ENCODE measurements at places on chromosomes 3 and 15.

- DNase-seq = no peak
These were observed 19.8 kb upstream of the USP3 start for GRCh38 chr15:63484433-63485186.

GRCh38 chr3:48795997-48796732 is 51.5 kb downstream of the PRKAR2A start:
- no peak for DNase-seq

DNA sequence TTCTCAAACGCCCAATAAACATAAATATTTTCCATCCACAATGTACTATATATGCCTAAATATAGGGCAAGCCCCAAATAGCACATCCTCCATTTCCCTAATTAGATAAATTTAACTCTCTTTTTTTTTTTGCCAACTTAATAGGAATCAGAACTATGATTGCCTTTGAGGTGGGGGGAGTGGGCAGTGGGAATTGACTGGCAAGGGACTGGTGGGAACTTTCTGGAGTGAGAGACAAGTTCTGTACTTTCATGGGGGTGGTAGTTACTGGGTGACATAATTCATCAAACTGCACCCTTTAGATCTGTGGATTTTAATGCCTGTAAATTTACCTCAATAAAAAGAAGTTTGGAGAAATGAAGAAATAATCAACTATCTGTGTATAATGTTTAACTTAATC is 88.2 kb upstream of the CTDSPL start:
- DNase-seq = no peak

DNA sequence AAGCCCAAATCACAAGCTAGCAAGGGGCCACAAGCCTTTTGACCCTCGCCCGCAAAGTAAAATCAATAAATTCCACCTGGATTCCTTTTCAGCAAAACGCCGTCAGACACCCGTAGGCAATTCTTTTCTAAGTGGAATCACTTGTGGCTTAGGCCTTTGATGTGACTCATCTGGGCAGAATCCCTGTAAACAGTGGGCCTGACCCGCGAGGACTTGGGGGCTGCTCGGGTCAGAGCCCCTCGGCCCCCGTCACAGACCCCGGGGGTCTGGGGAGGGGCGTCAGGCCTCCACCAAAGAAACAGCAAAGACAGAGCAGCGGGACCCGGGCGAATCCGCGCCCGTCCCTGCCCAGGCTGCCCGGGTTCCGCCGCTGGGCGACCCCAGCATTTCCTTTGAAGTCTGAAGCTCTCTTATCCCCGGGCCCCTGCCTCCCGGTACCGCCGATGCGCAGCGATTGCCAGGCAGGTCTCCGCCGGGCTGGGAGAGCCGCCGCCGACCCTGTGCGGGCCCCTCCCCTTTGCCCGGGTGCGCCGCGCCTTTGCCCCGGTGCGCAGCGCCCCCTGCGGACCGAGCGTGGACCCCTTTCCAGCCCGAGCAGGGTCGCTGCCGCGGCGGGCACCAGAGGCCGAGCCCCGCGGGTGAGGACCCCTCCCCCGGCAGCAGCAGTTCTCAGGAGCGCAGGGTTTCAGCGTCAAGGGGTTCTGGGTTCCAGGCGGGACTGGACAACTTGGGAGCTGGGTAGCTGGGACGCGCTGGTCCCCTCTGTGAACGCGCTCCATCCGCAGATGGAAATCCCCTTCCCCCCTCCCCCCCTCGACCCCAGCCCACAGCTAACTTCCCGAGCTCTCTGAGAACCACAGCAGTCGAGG is 178.3 kb downstream of the UACA start:
- DNase-seq = peak; percentile 63

- DNase-seq = no peak
These were observed 605.0 kb downstream of the TUSC7 start for GRCh38 chr3:117314441-117315150.

DNA sequence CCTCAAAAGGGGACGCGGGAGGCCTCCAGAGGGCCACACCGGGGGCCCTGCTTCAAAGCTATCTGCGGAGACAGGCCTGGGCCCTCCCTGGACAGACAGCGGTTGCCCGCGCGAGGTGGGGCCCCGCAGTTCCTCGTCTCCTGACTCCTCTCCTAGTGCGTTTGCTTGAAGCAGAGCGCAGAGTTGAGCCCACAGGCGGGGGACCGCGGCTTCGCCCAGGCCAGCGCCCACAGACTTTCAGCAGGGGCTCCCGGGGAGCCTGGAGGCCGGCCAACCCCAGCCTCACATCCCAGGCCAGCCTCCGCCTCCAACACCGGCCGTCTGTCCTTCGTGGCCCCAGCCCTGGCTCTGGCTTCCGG is 540 bp upstream of the ADAMTS7 start:
- DNase-seq = no peak

DNA sequence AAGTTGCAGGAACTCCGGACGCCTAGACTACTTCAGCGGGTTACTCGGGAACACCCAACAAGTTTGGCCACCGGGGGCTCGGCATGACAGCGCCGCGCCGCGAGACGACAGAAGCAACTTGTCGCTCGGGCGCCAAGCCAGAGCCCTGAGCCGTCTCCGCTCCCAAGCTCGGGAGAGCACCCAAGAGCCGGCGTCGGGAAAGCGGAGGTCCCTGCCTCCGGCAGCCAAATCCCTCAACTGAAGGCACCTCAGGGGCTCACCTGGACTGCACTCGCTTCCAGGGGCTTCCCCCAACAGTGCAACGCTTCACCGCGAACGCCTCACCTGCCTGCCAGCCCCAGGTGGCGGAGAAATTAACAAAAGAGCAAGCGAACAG is 640 bp downstream of the MB21D2 start:
- DNase-seq = peak; percentile 58

- no peak for DNase-seq
These were observed 18.8 kb downstream of the TIPARP start for GRCh38 chr3:156693166-156693565.

DNA sequence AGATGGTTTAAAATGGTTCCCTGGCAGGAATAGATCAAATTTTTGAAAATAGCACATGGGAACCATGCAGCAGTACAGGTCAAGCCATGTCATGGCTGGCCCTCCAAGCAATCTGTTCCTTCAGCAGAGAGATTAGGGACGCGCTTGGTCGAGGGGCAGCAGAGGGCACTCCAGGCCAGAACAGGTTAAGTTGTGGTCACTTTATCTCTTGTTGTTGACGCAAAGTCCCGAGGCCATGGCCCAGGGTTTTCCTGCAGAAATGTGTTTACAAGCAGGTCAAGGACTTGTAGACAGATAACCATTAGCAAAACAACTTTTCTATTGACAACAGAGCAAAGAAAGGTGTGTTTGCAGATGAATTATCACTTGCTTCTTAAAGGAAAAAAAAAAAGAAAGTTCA is 570.0 kb upstream of the NR2F2 start:
- peak; percentile 54 for DNase-seq

DNA sequence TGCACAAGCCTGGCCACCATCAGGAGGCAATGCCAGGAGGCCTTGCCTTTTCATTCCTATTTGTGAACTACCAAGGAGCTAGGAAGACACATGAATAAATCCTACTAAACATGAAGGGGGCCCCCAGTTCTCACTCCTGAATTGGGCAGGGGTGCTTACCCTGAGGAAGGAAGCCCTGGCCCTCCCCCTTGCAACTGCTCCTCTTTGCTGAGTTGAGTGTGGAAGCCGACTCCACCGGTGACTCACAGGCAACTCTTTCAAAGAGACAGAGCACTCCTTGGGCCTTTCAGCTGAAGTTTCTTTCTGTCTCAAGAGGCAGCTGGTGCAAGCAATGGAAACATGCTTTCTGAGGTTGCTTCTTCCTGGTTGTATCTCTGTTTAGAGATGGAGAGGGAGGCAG is 1.7 kb downstream of the GABRG3 start:
- DNase-seq = no peak

DNA sequence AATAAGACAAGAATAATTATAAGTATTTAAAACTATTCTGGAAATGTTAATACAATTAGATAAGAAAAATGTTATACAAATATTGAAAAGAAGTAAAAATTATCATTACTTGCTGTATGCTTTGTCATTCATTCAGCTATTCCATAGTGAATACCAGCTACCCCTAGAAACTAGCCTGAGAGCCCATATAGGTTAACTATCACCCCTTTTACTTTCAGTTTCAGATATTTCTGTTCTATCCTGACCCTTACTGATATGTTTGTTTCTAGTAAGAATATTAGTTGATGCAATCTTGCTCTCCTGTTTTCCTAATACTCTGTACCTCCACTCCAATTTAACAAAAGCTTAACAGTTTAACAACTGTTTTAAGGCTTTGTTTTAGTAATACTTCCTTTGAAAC is 31.6 kb downstream of the FAM227B start:
- no peak for DNase-seq

- no peak for DNase-seq
These were observed 293.1 kb downstream of the NLGN1 start for GRCh38 chr3:173690542-173691180.

GRCh38 chr15:35195649-35196048 is 110.6 kb upstream of the NANOGP8 start:
- DNase-seq = no peak

DNA sequence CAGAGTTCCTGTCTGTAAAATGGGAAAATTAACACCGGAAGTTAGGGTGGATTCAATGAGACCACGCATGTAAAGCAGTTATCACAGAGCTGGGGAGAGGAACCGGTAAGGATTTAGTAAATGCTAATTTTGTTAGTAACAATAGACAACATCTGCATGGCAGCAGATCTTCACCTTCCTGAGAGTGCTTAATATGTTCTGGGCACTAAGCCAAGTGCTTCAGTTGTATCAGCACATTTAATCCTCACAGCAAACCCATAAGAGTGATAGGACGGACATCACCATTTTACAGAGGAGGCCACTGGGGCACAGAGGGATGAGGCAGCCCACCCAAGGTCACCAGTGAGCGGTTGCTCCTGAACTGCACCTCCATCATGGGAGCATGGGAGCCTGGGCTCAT is 189.4 kb downstream of the WNT5A start:
- DNase-seq = no peak

GRCh38 chr15:35305946-35306345 is 220.9 kb upstream of the NANOGP8 start:
- DNase-seq = no peak

GRCh38 chr3:111047812-111048435 is 23.7 kb upstream of the NECTIN3 start:
- no peak for DNase-seq

- DNase-seq = no peak
These were observed 78.5 kb downstream of the KBTBD8 start for GRCh38 chr3:67076607-67077006.

Data from neuronal stem cell (in vitro differentiated cells).